CMK (cell line): ENCODE measurements at places on chromosomes 3 and 15.

DNA sequence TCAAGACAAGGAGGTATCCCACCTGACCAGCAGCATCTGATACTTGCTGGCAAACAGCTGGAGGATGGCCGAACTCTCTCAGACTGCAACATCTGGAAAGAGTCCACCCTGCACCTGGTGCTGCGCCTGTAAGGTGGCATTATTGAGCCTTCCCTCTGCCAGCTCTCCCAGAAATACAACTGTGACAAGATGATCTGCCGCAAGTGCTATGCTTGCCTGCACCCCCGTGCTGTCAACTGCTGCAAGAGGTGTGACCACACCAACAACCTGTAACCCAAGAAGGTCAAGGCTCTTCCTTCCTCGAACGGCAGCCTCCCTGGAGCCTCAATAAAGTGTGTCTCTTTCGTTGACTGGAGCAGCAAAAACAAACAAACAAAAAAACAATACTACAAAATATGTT, 2.2 kb upstream of the SLC4A7 start:
- DNase-seq = no peak

DNA sequence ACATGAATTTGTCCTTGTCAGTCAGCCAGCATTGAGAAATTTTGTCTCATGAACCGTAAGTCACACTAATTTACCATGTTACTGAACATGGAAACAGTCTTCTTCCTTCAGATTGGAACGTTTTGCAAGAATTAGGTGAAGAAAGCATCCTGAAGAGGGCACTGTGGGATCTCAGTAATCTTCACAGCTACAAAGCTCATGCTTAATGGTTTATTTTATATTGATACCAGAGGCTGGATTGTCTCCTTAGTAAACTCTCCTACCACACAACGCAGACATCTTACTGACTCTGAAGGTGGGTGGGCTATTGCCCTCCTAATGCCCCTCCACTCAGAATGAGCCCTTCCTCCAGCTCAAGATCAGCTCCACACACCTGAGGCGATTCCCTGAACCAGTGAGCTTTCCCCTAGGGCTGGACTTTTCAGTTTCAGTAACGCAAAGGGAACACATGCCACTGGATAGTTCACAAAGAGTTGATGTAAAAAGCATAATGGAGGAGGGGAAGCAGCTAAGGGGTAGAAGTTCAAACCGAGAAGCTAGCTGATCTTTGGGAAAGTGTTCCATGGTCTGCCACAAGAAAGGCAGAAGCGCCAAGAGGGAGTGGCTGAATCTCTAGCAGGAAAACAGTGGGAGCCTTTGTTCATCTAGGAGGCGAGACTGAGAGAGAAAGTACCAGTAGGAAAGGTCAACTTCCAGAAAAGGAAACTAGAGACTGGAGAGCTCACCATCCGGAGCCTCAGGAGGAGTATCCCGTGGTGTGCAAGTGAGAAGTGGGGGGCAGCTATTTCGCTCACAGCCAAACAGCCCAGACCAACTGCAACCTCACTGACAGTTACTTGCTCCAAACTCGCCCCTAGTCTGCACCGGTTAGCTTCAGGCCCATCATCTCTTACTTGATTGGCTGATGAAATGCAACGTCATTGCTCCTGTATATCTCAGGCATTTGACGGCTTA, at the start of gene SLC9C1:
TSS of gene SLC9C1 (minus strand) at position 849 of the 954 bp plus-strand sequence. CDS start 7,425 bp downstream, outside the sequence.
- no peak for DNase-seq

DNA sequence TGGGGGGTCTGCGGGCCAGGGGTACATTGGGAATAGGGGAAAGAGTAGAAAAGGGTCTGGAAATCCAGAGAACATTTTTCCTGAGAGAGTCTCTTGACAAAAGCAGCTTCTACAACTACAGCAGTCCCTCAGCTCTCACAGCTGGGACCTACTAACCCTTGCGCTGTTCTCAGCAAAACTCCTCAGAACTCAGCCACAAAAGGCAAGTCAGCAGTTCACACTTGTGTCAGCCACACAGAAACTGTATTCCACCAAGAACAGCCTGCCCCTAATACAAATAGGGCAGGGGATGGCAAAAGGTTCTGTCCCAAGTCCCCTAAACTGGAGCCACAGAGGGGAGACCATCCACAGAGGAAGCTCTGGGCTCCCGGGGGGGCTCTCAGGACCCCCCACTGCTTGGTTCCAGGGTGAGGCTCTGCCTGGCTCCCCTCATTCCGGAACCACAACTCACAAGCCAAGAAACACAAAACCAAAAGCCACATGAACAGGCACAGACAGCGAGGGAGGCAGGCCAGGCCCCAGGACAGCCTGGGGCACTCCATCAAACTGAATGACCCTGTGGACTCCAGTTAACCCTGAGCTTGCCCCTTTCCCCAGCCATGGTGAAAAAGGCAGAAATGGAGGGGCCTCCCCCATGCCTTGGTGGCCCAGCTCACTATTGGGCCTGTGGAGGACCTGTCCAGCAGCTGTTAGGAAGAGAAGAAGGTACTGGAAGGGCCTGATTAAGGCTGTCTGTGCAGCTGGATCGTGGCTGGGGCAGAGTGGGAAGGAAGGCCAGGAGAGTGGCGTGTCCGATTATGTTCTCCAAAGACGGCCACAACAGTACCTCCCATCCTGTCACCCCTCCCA, 162.0 kb downstream of the CHSY1 start:
- no peak for DNase-seq

- no peak for DNase-seq
These were observed 45.3 kb upstream of the MAGEF1 start for GRCh38 chr3:184757022-184757651.

DNA sequence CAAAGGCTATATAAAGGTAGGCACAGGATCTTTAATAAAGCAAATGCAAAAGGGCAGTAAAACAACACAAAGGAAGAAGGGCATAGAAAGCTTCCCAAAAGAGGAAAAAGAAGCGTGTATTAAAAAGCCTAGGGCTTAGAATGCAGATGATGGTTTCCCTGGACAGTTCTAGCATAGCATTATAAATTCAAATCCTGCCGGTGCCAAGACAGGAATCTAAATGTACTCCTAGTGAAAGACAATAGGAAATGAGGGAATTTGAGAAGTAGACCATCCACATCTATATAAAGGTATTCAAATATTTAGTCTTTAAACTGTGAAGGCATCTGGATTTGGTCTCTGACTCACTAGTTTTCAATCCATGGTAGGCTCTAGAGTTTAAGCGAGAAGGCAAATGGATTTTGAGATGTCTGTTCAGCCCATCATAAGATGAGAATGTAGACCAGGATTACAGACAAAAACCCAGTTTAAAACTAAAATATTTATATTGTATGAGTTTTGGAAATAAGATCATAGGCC, 431.8 kb downstream of the TBL1XR1 start:
- no peak for DNase-seq

- DNase-seq = no peak
These were observed 849 bp downstream of the TRAK1 start for GRCh38 chr3:42092006-42092405.

- no peak for DNase-seq
These were observed 88.9 kb downstream of the ADAMTS17 start for GRCh38 chr15:100252779-100253417.

GRCh38 chr15:98682992-98683701, 34.8 kb downstream of the IGF1R start:
- no peak for DNase-seq

DNA sequence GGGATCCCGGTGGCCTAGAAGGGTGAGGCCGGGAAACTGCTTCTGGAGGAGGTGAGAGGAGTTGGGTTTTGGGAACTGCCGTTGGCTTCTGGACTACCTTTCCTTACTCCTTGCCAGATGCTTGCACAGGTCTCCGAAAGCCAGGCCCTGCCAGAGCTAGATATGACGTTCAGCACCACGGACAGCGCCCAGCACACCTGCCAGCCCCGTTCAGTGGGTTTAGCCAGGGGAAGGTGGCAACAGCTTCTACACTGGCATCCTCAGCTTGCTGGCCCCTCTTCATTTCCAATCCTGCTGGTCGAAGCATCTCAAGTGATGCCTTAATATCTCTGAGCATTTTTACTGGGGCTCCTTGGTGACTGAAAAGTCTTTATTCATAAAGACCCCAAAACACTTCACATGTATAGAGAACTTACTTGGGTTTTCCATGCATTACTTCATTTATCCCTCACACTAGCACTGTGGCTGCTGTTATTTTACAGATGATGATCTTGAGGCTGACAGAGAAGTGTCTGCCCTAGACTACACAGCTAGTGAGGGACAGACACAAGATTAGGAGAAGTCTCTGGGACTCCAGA, 21.9 kb downstream of the HCN4 start:
- peak; percentile 17 for DNase-seq
